ENCODE measurements at places on chromosomes 11 and 22.

DNA sequence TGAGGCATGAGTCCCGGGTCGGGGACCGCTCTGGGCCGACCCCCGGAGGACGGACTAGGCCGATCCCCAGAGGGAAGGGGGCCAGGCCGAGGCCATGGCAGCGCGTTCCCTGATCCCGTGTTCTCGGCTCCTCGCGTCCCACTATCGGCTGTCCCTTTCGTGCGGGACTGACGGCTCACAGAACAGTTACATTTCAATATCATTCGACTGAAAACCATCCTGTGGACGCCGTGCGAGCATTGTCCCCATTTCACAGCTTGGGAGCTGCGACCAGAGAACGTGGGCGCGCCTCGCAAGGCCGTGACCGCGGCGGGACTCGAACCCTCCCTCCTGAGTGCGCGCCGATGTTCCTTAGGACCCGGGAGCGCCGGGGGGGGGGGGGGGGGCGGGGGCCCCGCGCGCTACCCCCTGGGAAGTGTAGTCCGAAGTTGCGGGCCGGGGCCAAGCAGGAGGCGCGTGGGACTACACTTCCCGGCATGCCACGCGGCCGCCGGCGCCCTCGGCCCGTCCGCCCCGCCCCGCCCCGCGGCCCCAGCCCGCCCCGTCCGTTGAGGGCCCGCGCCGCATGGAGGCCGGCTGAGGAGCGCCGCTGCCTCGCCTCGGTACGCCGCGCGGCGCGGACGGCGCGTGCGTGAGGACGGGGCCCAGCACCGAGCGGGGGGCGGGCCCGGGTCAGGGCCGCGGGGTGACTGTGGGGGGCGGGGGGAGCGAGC lies at the start of gene TRABD:
TSS of gene TRABD (plus strand) at position 539 of the 713 bp plus-strand sequence. CDS start 7,148 bp downstream, outside the sequence.
- DNase-seq: peak; percentile 86

GRCh38 chr11:1508986-1509385 lies 22.4 kb upstream of the MOB2 start:
- no peak for DNase-seq

GRCh38 chr22:44094751-44095302 lies 70.7 kb downstream of the PARVB start:
- DNase-seq: no peak

DNA sequence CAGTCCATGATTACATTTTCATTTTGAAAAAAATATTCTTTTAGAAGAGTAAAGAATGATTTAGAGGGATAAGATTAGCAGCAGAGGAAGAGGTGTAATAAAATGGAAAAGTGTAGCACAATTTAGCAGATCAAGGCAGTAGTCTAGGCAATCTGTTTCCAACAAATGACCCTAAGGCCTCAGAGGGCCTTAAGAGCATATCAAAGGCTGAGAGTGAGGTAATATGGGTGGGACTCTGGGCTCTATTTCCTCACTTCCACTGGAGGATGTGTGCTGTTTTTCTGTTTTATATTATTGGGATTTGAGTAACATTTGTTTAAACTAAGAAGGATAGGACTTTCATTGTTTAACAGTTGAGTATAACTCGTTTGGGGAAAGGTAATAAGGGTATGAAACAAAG lies 28.8 kb downstream of the CCDC81 start:
- no peak for DNase-seq

DNA sequence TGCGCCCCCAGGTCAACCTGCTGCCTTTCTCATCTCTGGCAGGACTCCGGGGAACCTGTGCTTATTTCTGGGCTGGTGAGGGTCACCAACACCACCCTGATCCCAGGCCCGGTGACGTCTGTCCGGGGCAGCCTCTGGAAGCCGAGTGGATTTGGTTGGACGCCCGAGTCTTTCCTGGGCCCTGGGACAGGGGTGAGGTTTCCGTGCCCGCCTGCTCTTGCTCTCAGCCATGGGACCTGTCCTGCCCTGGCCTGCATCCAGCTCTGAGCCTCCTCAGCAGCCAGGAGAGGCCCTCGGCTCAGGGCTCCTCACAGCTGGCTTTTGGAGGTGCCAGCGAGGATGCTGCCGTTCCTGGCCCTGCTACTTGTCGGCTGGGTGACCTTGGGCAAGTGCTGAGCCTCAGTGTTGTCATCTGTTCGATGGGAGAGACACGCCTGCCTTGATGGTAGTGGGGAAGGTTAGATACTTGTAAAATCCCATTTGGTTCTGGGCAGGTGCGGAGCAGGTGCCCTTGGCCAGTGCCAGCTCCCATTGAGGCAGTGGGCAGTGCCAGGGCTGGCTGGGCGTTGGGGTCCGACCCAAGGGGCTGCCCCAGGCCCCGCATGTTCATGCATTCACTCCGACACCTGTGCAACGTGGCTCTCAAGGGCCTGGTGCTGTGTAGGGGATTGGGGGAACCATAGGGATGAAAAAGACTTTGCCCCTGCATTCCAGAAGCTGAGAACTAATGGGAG lies 58.9 kb upstream of the THY1 start:
- DNase-seq: no peak

DNA sequence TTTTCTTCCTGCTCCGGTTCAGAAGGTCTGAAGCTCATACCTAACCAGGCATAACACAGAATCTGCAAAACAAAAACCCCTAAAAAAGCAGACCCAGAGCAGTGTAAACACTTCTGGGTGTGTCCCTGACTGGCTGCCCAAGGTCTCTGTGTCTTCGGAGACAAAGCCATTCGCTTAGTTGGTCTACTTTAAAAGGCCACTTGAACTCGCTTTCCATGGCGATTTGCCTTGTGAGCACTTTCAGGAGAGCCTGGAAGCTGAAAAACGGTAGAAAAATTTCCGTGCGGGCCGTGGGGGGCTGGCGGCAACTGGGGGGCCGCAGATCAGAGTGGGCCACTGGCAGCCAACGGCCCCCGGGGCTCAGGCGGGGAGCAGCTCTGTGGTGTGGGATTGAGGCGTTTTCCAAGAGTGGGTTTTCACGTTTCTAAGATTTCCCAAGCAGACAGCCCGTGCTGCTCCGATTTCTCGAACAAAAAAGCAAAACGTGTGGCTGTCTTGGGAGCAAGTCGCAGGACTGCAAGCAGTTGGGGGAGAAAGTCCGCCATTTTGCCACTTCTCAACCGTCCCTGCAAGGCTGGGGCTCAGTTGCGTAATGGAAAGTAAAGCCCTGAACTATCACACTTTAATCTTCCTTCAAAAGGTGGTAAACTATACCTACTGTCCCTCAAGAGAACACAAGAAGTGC lies 661 bp upstream of the MALAT1 start:
- DNase-seq: peak; percentile 65

DNA sequence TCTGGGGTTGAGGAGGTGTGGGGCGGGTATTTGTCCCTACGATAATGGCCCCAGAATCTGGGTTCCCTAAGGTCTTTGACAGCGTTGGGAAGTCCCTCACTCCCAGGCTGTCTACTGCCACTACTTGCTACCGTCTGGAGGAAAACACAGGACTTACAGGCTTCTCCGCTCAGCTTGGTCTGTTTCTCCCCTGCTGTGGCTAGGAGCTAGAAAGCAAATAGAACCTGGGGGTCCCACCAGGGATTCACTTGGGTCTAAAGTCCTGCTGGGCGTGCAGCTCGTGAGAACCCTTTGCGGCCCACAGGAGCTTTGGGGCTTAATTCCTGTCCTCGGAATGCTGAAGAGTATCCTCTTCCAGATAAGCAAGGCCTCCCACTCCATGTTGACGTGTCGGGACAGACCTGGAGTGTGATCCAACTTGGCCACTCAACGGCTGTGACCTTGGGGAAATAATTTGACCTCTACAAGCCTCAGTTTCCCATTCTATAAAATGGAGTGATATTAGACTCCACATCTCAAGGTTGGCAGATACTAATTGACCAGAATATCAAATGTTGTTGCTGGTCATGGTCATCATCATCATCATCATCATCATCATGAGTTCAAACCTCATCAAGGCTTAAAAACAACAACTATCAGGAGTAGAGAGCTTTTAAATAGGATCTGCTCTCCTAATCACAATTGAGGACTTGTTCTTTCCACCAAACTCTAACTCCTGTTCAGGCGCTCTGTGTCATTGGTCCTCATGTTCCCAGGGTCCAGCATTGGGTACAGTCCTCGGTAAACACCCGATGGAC lies 1.7 kb upstream of the MYBPC3 start:
- DNase-seq: no peak

GRCh38 chr22:45459235-45459634 lies 43.4 kb upstream of the FBLN1 start:
- no peak for DNase-seq

DNA sequence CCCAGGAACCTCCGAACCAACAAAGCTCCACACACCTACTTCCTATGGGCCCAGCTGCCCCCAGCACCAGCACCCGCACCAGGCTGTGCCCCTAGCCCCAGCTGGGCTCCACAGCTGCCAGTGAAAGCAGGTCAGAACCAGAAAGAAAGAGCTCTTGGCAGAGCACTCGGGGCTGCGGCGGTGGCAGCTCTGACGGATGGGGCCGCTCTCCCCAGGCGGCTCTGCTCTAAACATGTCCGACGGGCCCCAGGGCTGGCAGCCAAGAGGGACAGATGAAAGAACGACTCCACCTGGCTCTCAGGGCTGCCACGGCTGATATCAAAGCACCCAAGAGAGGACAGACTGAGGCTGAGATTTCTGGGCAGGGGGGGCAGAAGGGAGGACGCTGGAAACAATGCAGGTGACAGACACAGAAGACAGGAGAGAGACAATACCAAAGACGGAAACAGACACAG lies 25.7 kb downstream of the LRFN4 start:
- no peak for DNase-seq

GRCh38 chr11:94031625-94032024 lies 10.5 kb downstream of the HEPHL1 start:
- no peak for DNase-seq

GRCh38 chr22:36901411-36902142 lies 11.9 kb upstream of the CSF2RB start:
- no peak for DNase-seq

DNA sequence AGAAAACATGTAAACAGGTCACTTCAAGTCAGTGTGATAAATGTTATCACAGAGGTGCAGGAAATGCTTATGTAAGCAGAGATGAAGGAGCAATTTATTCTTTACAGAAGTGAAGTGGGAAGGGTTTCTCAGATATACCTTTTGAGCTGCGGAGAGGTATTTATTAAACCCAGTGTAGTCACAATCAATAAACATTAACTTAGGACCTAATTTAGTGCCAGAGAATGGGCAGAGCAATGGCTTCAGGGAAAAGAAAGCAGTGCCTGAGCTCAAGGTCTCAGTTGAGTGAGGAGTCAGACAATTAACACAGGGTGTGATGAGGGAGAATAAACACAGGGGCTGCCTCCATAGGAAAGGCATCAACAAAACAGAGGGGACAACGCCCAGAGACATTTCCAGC lies 1.9 kb downstream of the MS4A5 start:
- no peak for DNase-seq

DNA sequence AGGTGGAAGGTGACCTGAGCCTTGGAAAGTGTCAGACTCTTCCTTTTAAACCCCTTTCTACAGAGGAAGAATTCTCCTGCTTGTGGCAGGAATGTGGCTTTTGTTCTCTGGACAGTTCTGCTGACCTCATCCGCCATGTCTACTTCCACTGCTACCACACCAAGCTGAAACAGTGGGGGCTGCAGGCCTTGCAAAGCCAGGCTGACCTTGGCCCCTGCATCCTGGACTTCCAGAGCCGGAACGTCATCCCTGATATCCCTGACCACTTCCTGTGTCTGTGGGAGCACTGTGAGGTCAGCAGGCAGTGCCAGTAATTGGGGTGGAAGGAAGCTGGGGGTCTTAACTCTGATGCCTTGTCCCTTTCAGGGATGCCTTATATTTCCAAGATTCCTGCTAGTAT lies 9.3 kb downstream of the HINFP start:
- no peak for DNase-seq

GRCh38 chr22:48857202-48857805 lies 970.4 kb downstream of the BRD1 start:
- no peak for DNase-seq

GRCh38 chr11:94694309-94695060 lies 73.7 kb upstream of the AMOTL1 start:
- DNase-seq: no peak

Measured in activated CD4-positive, alpha-beta T cell treated with anti-CD3 and anti-CD28 coated beads, Interleukin-2, amount 50 U/mL, for 1 hour (primary cell).